GM12891 (cell line): ENCODE measurements at places on chromosomes 2 and 18.

GRCh38 chr18:1806884-1807615, 764.3 kb downstream of the METTL4 start:
- no peak for DNase-seq

DNA sequence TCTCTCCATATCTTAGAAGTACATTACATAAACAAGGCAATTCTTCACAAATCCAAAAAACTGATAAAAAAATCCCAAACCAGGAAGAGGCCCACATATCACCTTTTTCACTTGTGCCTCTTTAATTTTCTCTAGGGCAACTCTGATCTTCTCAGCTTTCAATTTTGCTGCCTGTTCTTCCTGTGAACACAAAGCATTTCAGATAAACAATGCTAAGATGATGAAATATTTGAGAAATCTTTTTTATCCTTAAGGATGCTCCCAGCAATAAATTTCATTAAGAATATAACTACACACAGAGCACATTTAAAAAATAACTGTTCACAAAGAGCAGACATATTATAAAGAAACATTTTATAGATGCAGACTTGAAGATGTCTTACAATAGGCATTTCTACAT, 73.4 kb downstream of the RAPH1 start:
- no peak for DNase-seq

- DNase-seq = no peak
These were observed 255.1 kb upstream of the THUMPD2 start for GRCh38 chr2:40034198-40034597.

DNA sequence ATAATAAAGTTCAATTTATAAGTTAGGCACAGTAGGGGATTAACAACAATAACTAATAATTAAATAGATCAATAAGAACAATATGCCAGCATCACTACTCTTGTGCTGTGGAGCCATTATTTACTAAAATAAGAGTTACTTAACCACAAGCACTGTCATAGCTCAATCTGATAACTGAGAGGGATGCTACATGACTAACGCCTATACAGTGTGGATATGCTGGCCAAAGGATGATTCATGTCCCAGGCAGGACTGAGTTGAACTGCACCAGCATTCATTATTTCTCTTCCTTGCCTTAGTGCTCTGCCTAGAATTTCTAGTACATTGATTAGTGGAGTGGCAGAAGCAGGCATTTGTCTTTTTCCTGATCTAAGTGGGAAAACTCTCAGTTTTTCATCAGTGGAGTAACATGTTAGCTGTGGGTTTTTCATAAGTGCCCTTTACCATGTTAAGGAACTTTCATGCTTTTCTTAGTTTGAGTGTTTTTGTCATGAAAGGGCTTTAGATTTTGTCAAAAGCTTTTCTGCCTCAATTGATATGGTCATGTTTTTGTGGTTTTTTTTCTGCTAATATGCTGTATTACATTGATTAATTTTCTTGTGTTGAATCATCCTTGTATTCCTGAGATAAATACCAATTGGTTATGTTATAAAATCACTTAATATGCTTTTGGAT, 21.7 kb downstream of the KIAA1328 start:
- DNase-seq = no peak

GRCh38 chr2:127419448-127420038, 1.3 kb downstream of the PROC start:
- no peak for DNase-seq

DNA sequence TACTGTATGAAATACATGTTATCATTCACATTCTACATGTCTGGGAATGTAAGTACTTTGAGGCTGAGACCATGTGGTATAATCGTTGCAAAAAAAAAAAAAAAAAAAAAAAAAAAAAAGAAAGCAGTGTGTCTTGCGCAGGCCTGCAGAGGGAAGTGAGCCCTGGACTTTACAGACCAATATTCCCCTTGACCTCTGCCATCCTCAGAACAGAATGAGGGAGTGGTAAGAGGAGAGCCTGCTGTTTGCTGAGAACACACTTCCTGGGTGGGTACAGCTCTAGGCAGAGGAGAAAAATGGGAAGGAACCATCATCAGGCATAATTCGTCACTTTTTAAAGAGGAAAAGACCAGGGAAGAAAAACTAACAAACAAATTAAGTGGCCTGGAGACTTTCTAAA, 28.8 kb upstream of the TBC1D8 start:
- no peak for DNase-seq

DNA sequence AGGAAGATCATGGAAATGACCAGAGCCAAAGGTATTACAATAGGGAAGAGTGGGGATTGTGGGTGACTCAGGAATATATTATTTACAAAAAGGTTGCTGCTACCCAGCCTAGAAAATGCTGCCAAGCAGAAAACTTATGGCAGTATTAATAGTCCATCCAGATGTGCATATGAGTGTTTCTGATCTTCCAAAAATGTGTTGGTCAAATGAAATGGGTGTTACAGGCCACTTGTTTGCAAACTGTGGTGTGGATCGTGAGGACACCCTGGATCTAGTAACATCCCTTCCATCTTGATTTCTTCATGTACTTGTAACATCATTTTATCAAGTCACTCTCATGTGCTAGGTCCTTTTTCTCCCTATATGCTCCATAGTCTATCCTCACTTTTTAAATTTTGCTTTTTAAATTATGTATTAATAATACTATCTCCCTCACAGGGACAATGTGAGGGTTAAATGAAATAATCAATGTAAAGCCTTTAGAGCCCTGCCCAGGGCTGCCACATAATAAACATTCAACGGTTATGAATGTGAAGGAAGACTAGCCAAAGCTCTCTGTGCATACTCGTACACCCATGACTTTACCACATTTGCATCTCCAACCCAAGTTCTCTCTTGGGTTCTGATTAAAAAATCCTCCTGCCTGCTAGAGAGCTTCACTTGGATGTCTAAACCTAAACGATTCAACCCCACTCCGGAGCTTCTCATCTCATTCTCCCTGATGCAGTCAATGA, 18.5 kb downstream of the CD226 start:
- no peak for DNase-seq

GRCh38 chr2:13522917-13523821, 806.4 kb downstream of the TRIB2 start:
- no peak for DNase-seq

GRCh38 chr2:195929531-195929930, 139.1 kb downstream of the DNAH7 start:
- no peak for DNase-seq

DNA sequence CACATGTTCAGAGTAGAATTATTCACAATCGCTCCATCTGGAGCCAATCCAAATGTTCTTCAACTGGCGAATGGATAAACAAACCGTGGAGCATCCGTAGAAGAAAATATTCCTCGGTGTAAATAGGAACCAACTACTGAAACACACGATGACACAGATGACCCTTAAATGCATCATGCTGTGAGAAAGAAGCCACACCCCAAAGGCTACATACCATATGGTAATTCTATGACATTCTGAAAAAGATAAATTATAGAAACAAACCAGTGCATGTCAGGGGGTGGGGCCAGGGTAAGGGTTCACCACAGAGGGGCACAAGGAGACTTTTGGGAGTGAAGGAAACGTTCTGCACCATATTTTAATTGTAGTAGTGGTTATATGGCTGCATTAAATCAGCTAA, 312.2 kb upstream of the SMIM21 start:
- no peak for DNase-seq

DNA sequence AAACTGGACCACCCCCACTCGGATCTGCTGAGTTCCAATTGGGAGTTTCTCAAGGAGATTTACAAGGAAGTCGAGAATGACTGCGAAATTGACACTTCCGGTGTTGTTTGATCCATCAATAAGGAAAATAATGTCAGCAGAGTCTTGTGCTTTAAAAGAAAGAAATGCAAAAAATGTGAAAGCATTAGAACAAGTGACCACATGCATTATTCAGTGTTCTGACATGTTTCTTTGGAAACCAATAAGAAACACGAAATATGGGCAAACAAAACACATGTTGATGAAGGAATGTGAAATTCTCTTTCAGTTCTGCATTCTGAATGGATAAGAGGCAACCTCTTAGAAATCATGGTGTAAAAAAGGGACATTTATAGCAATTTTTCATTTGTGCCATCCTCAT, 25.9 kb downstream of the COL6A3 start:
- no peak for DNase-seq

- DNase-seq = no peak
These were observed 74.6 kb downstream of the PDE11A start for GRCh38 chr2:177998006-177998405.

DNA sequence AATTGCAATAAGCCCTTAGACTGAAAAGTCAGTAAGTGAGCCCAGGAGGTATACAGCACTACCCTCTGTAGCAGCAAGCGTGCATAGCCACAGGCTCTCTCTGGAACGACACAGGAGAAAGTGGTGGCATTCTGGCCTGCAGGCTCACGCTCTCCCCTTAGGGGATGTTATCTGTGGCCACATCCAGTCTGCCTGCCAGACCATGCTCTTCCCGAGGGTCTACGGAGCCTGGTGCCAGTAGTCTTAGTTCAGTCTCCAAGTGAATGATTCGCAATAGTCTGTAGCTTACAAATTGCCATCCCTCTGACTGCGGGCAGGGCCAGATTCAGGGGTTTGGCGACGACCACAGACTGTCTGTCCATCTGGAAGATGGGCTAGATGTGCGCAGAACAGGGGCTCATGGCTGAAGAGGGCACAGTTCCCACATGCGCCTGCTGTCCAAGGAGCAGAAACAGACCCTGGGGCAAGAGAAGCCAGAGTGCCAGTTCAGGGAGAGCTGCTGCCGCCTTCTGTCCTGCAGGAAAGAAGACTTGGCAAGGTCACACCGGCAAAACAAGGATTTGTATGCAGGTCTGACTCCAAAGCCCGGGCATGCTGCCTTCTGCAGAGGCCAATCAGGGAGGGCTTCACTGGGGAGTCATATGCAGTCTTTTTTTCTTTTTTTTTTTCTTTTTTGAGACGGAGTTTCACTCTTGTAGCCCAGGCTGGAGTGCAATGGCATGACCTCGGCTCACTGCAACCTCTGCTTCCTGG, 3.5 kb upstream of the KLF11 start:
- no peak for DNase-seq

- DNase-seq = no peak
These were observed 6.2 kb upstream of the NEU2 start for GRCh38 chr2:233026198-233026813.

DNA sequence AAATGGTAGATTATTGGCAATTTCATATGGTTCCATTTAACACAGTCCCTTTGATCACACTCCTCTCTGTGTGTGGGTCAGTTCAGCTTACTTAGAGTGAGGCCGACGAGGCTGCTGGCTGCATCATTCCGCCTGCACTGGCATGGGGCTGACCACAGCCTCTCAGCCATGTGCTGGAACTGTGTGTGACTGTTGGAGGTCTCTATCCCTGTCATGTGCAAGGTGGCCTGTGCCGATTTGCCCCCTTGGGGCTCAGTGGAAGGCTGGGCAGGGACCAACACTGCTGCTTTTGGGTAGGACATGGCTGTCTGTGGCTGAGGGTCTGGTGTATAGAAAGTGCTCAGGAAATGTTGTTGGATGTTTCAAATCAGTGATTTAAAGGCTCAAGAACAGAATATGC, 454.0 kb upstream of the HS6ST1 start:
- no peak for DNase-seq

- no peak for DNase-seq
These were observed 19.8 kb downstream of the ABHD3 start for GRCh38 chr18:21684731-21685130.

DNA sequence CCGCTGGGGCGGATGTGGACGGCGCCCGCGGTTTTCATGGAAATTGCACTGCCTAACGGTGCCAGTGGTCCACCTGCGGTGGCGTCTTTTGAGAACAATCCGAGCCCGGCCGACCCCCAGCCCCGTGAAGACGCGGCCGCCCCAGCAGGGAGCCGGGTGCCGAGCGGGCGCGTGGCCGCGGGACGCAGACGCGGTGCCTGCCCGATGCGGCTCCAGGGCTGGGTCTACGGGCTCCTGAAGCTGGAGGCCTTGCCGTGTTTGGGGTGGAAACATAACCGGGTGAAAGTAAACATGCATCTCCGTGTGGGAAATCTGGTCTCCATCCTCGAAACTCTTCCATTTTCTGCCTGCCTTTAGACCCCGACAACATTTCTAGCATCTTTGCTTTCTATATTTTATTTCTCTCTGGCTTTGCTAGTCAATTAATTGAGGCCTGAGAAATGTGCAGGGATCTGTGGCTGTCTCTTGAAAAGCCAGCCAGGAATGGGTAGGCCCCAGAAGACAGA, 572 bp downstream of the INPP4A start:
- DNase-seq = no peak

DNA sequence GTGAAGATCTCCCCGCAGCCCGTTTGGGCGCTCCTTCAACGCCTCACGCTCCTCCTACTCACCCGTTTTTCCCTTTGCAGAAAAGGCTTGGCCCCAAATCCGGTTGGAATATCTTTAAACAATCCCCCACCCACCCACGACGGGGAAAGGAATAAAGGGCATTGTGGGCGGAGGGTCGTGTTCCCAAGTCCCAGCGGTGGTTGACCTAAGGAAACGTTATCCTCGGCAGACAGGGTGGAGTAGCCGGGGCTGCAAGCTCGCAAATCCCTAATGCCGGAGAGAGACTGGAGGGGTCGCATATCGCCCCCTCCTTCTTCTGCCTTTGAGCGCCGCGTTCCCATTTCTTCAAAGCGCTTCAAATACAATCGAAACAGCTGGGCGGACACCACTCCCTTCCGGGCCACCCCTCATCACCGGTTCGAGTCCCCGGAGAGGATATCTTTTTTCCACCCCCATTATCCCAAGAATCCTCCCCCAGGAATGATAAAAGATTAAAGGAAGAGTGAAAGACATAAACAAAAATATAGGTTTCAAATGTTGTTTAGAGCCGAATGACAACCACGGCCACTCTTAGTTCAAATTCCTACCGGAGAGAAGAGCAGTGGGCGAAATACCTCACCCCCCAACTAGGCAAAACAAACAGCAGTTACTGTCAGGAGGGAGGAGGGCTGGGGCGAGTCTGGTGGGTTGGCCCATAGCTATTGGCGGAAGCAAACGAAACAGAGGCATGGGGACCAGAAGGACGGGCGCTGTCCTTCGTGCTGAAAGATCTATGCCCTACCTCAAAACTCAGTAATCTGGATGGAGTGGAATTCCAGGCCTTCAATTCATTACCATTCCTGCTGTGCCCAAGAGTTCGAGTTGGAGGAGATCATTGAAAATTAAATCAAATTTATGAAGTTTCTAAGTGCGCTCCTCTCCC, 2.8 kb upstream of the GAD1 start:
- DNase-seq = no peak

GRCh38 chr18:24010673-24011072, 3.9 kb upstream of the TTC39C start:
- DNase-seq = no peak

DNA sequence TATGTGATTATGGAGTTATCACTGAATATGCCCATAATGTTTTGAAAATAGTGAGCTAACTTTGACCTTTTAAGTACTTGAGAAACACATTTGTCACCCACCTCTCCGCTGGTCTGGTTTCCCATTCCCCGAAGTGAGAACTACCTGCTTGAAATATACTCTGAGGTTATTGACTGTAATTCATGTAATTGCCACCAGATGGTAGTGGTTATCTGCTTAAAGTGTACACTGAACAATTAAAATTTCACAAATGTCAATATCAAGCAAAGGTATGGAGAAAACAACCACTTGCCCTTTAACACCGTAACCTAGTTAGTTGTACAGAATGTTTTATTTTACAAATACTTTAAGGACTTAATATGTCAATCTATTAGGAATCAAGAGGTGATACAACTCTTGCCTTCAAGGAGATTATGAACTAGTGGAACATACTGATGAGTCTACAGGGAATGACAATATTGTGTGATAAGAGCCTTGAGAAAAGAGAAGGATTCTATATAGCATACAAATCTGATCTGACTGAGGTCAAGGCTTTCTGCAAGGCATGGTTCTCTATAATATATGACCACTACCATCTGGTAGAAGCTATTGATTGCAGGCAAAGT, 316.8 kb upstream of the KCNH7 start:
- peak; percentile 4 for DNase-seq
